ENCODE measurements at places on chromosomes 5 and 9.

- DNase-seq: no peak
These were observed 222.8 kb upstream of the KIF2A start for GRCh38 chr5:62083247-62083646.

DNA sequence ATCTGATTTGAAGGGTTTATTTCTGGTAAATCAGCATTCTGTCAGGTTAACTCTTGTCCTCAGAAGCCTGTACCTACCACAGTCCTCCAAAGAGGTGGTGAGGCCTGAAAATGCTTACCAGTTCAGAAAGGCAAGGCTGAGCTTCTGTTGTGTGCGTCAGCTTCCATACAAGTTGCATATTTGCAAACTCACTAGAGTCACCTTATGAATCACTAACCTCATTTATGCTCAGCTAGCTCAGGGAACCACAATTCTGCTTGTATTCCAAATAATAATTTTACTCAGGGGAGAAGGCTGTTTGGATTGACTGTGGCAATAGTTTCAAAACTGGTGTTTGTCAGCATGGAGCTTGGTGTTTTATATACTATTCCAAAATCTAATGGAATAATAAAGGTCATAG is 355.1 kb upstream of the RFX3 start:
- no peak for DNase-seq

- DNase-seq: no peak
These were observed 32.0 kb downstream of the SLC46A2 start for GRCh38 chr9:112858625-112859147.

DNA sequence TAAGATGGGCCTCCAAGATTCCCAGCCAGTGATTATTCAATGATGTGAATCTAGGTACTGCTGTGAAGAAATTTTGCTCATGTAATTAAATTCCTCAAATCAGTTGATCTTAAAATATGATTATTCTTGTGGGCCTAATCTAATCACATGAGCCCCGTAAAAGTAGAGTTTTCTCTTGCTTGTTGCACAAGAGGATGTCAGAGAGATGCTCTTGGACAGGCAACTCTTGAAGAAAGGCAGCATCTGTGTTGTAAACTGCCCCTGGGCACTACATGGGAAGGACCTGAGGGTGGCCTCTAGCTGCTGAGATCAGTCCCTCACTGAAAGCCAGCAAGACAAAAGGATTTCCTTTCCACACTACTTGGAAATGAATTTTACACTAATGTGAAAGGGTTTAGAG is 132.9 kb downstream of the TRPM3 start:
- DNase-seq: no peak

DNA sequence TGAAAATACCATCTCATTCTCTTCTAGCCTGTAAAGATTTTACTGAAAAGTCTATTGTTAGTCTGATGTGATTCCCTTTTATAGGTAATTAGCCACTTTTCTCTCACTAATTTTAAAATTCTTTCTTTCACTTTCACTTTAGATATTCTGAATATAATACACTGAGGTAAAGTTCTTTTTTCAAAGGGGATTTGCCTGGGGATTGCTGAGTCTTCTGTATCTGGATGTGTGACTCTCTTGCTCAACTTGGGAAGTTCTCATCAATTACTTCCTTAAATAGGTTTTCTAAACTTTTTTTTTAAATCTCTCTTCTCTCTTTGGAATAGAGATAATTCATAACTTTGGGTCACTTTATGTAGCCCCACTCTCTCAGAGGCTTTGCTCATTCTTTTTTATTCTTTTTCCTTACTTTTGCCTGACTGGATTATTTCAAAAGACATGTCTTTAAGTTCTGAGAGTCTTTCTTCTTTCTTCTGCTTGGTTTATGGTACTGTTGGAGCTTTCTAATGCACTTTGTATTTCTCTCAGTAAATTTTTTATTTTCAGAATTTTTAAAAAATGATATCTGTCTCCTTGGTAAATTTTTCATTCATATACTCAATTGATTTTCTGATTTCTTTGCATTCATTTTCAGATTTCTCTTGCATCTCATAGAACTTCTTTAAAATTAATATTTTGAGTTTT is 55.9 kb upstream of the IL12B start:
- DNase-seq: no peak

GRCh38 chr9:37398464-37399025 is 24.0 kb upstream of the GRHPR start:
- DNase-seq: no peak

- no peak for DNase-seq
These were observed 1099.7 kb downstream of the DTWD2 start for GRCh38 chr5:117888688-117889087.

DNA sequence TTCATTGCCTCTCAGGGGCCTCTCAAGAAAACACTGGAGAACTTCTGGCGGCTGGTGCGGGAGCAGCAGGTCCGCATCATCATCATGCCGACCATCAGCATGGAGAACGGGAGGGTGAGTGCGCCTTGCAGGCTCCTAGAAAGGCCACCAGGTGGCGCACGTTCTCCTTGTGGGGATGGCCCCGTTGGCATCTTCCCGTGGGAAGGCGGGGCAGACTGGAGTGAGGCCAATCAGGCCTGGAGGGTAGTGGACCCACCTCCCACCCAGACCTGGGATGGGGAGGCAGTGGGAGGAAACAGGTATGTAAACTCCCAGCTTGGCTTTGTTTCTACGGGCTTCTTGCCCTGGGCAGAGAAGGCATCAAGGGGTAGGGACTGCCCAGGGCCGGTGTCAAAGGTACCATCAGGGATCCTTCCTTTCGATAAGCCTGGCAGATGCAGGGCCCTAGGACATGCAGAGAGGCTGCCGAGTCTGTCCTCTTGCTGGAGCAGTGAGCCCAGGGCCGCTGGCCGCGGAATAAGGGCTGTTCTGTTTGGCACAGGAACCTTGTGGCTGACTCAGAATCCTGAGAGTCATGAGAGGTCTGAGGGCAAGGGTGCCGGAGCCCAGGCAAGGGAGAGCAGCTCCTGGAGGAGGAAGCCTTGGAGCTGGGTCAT is 18.9 kb upstream of the SPTLC1 start:
- peak; percentile 60 for DNase-seq

DNA sequence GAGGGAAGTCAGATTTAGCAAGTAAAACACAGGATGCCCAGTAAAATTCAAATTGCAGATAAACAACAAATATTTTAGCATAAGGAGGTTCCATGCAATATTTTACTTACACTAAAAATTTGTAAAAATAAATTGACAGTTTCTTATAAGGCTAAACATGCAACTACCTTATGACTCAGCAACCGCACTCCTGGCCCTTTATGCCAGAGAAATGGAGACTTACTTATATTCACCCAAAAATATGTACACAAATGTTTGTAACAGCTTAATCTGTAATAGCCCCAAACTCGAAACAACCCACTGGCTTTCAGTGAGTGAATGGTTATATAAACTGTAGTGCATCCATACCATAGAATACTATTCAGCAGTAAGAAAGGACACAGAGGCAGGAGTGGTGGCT is 28.6 kb upstream of the TRIM14 start:
- DNase-seq: no peak
